ENCODE measurements at places on chromosomes 5 and 9.

GRCh38 chr5:10734037-10734709, 26.9 kb downstream of the DAP start:
- DNase-seq = no peak

DNA sequence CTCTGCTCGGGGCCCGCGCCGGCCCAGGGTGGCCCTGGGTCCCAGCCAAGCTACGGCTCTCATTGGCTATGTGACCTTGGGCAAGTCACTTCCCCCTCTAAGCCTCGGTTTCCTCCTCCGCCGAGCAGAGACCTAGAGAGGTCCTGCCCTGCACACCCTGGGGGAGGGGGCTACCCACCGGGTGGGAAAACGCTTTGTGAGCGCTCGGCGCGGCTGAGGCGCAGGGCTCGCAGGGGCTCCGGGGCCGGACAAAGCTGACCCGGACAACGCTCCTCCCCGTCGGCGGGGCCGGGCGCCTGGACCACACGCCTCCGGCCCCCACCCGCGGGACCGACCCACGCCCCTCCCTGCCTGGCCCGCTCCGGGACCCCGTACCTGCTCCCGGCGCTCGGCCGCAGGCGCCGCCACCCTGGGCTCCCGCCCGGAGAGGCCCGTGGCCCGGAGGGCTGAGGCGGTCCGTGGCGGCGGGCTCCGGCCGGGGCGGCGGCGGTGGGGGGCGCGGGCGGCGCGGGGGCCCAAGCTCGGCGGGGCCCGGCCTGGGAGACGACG, 85.7 kb upstream of the MELK start:
- peak; percentile 37 for DNase-seq

DNA sequence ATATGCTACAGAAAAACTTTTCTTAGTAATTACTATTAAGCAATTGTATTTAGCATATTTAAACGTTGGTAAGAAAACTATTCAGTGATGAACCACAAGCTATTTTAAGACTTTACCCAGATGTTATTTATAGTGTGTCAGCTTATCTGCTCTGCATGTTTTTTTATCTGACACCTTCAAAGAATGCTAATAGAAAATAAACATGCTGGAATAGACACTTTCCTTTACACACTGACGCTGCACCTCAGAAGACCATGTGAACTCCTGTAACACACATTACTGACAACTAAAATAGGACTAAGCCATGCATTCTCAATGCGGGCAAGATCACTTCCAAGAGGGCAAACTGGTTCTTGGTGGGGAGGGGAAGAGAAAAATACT, 38.3 kb downstream of the FNIP1 start:
- no peak for DNase-seq

DNA sequence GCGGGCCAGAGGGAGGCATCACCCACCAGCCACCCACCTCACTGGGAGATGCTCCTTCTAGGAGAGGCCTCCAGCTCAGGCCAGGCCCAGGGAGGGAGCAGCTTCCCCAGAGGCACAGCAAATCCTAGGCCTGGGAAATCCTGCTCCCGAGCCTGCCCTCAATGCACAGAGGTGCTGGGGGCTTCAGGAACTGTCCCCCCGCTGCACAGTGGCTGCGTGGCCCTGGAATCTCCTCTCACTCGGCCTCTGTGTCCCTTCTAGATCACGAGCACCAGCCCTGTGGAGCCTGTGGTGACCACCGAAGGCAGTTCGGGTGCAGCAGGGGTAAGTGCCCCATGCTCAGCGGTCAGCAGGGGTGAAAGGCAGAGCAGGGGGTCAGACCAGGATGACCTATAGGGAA, 36.4 kb upstream of the SUSD3 start:
- no peak for DNase-seq

GRCh38 chr9:108466304-108466703, 389.5 kb downstream of the ACTL7B start:
- DNase-seq = no peak

DNA sequence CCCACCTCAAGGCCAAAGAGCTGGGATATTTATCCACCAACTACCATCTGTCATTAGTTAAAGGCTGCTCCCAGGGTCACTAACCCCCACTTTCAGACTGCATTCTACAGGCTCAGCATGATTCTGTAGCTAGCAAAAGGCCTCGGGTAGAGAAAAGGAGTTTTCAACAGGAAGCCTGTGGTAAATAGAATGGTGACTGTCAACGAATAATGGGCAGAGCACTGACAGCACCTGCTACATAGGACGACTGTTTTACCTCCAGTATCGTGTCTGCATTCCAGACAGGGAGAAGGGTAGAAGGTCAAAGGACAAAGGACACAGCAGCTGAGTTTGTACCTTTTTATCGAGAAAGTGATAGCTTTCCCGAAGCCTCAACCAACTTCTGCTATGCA, 20.3 kb downstream of the MFAP3 start:
- DNase-seq = no peak

GRCh38 chr5:55338810-55339243, 31.0 kb downstream of the MTREX start:
- peak; percentile 31 for DNase-seq

DNA sequence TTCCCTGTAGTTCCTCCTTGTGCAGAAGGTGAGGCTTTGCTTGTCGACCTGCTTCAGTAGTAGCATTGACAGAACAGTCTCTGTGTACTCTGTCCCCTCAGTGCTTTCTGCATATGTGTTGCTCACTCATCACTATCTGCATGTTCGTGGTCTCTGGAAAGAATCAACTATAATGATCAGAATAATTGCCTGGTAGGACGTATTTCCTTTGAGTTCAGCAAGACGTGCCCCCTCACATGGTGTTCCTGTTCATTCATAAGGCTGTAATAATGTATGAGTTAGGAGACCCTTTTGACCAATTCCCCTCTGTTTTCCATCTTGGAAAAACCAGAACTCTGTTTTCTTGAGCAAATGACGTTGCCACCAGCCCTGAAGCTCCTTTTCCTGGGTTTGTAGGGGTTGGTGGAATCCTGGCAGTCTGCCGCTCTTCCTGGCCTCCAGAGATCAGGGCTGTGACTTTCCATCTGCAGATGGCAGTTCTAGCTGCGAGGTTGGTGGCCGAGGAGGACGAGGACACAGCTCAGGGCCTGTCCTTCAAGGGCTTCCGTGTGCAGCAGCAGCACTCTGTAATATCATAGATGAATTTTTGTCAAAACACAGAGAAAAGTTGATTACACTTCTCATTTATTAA, 61.9 kb downstream of the EXOSC2 start:
- DNase-seq = no peak

- no peak for DNase-seq
Measured at GRCh38 chr9:89428901-89429890, 68.7 kb downstream of the SEMA4D start.

- no peak for DNase-seq
Measured at GRCh38 chr9:123927625-123928532, 2.0 kb downstream of the DENND1A start.

- no peak for DNase-seq
Measured at GRCh38 chr5:120771202-120771601, 307.1 kb downstream of the PRR16 start.

- DNase-seq = no peak
Measured at GRCh38 chr5:123524146-123524545, 12.2 kb downstream of the CSNK1G3 start.

DNA sequence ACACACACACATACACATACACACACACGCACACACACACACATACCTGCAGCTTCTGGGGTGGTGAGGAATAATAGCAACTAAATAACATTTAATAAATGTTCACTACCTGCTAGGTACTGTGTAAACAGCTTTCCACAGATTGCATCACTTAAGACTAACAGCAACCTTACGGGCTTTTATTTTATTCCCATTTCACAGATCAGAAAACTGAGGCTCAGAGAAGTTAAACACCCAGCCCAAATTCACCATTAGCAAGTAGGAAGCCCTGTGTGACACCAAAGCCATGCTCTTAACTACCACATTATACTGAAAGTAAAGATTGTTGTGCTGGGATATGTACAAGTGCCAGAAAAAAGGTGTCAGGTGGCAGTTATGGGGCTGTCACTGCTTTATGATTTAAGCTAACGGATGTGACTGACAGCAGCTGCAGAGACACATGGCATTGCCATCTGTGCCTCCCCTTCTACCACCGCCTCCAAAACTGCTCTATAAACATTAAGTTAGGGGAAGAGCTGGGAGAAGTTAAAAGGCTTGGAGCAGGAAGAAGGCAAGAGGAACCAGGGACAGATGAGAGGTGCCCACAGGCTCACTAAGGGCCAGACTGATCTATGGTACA, 13.6 kb downstream of the MTMR12 start:
- DNase-seq = no peak

- DNase-seq = no peak
Measured at GRCh38 chr9:2489838-2490314, 131.7 kb upstream of the VLDLR start.

- DNase-seq = no peak
Measured at GRCh38 chr5:17150531-17150930, 66.9 kb upstream of the BASP1 start.

- no peak for DNase-seq
Measured at GRCh38 chr5:81533629-81534405, 139.9 kb upstream of the ACOT12 start.

GRCh38 chr5:60633341-60633740, 66.6 kb downstream of the DEPDC1B start:
- peak; percentile 78 for DNase-seq

DNA sequence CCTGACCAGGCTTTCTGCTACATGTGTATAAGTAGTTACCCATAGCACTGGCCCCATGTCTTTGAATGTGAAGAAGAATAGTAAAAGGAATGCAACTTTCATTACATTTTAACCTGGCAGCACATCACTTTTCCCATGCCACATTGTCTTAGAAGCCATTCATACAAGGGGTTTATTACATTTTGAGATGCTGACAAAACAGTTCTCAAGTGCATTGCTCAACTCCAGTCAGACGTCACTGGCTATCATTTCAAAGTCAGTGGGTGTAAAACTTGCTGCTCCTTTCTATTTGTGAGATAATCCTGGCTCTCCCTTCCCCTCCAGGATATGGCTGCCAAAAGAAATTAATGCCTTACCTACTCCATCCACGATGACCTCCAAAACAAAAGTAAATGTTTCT, 97.0 kb upstream of the VCAN start:
- DNase-seq = no peak

DNA sequence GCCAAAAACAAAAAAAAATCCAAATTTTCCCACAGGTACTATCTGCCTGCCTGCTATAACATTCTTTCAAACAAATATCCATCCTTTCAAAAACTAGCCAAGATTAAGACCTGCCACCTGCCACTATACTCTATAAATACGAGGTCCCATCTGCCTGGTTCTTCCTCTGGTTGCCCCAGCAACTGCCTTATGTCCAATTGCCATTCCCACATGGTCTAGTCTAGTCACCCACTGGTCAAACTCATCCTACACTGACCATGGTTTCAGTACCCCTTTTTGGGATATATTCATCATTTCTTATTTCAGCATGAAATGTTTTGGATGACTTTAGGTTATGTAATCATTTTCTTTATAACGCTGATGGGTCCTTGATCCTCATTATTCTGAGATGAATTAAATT, 95.1 kb upstream of the CCNG1 start:
- no peak for DNase-seq

DNA sequence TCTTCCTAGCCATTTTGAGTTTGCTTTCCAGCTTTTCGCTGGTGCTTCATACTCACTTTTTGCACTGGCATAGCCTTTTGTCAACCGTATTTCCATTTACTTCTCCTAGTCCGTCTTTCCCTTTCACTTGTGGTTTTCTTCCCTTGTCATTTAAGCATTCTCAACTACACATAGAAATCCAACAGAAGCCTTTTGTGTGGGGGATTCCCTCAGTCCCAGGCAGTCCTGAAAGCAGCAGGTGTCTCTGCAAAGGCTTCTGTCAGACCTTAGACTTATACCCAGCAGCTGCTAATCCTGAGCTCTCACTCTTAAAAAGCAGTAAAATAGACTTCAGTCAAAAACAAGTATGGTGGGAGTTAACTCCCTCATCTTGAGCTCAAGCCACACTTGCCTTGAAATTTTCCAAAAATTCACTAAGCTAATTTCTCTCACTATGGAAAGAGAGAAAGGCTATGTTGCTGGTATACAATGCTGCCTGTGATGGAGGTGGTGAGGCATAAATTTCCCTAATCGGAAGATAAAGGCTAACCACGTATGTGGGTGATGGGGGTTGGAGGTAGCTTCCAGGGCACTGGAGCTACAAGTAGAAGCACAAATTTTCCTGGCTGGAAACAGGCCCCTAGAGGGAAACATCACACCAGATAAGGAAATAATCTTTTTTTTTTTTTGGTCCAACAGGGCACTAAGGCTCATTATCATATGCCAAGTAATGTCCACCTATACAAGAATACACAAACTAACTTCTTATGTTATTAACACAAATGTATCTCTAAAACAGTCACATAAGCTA, 34.8 kb upstream of the IFNK start:
- DNase-seq = no peak

GRCh38 chr5:111248571-111248970, 24.4 kb downstream of the CAMK4 start:
- DNase-seq = no peak

DNA sequence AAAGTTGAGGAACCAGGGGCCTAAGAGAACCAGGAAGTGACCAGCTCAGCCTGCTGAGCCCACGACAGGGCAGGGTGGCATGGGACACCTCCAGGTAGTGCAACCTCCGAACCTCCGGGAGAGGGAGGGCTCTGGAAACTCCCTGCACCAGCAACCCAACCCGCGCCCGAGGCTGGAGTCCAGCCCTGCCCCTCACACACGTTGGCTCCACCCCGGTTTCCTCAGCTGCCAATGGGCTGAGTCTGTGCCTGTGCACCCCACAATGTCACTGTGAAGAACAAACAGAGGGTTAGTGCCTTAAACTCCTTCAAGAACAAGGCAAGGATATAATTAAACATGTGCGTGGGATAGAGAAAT, 17.0 kb upstream of the UNC5A start:
- no peak for DNase-seq

DNA sequence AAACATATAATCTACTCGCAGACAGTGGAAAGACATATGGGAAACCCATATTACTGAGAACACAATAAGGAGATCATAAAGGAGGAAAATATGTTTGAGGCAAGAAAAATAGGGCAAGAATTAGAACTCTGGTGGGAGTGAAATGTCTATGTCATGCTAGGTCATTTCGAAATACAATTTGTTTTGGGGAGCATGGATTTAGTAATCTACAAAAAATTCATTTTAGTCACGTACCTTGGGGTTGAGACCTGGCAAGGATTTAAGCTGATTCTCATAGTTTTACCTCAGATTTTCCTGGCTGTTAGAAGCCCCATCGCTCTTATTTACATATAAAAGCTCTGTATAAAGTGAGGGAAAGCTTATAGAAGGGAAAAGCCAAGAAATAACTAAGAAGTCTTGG, 11.5 kb upstream of the CSNK1G3 start:
- DNase-seq = no peak

GRCh38 chr5:14184082-14184481, 40.9 kb downstream of the TRIO start:
- no peak for DNase-seq

GRCh38 chr5:91469517-91470165, 86.5 kb upstream of the ARRDC3 start:
- no peak for DNase-seq

- no peak for DNase-seq
Measured at GRCh38 chr5:142474431-142475094, 149.7 kb upstream of the SPRY4 start.

DNA sequence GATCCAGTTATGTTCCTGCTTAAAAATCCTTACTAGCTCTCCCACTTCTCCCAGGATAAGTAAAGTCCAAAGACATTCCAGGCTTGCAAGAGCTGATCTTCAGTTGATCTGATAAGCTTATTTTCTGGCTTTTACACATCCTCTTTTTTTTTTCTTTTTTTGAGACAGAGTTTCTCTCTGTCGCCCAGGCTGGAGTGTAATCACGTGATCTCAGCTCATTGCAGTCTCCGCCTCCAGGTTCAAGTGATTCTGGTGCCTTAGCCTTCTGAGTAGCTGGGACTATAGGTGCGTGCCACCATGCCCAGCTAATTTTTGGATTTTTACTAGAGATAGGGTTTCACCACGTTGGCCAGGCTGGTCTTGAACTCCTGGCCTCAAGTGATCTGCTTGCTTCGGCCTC, 37.3 kb upstream of the PTPN3 start:
- DNase-seq = no peak
